ENCODE measurements at places on chromosomes 11 and 22.

- DNase-seq: no peak
Observed at GRCh38 chr11:67996622-67997474, 7.0 kb downstream of the UNC93B1 start.

GRCh38 chr11:28466506-28466905, 358.3 kb downstream of the METTL15 start:
- DNase-seq: no peak

- no peak for DNase-seq
Observed at GRCh38 chr22:36760786-36761185, 15.1 kb downstream of the IFT27 start.

GRCh38 chr22:29216011-29216872, 10.5 kb downstream of the EMID1 start:
- DNase-seq: no peak

- no peak for DNase-seq
Observed at GRCh38 chr22:33579448-33580093, 340.7 kb downstream of the LARGE1 start.
